ENCODE measurements at places on chromosomes 5 and 9.

GRCh38 chr5:33800241-33800950 lies 91.4 kb downstream of the ADAMTS12 start:
- no peak for DNase-seq

DNA sequence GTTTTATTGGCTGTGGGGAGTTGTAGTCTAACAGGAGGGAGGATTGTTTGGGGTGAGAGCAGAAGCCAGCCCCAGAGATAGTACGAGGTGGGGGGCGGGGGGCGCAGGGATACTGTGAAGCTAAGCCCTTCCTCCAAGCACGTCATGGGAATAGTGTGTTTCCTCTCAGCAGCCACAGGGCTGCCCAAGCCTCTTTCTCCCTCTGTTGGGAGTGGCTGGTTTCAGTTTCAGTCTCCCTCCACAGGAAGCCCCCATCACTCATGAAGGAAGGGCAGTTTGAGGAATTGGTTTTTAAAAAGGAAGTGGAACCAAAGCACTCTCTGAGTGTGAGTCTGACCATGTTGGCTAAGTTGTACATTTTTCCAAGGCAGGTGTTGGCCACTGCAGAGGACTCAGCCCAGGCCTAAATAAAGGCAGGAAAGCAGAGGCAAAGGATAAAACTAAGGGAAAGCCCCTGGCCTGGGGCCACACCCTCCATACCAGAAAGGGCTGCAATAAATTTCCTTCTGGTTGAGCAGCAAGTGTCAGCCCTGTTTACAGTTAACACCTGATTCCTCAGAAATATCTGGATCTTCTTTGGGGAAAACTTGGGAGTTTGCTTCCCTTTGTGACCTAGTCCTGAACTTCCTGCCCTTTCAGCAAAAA lies 3.2 kb downstream of the RAB24 start:
- DNase-seq: peak; percentile 28

- no peak for DNase-seq
Observed at GRCh38 chr5:151280443-151280842, 23.1 kb downstream of the SLC36A3 start.

DNA sequence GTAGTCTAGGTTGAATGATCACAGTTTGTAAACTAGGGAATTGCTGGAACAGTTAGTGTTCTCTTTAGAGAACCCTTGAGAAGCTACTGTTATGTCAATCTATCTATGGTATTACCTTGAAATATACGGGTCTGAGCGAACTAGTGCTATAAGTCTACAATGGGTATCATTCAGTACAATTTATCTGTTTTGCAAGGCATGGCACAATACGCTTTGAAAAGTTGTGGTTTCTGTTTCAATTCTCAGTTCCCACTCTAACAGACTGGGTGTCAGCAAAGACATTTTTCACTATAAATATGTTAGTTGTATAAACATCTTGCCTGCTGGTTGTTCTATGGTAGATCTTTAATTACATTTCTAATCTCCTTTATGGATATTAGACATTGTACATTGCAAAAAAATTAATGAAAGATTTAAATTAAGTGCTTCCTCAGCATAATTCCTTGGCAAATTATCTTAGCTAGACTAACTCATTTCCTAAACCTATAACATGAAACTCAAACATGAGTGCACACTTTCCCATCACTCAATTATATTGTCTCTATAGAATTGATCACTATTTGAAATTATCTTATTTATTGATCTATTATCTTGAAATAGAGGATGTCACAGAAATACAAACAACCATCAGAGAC lies 24.9 kb upstream of the SLCO6A1 start:
- DNase-seq: no peak

- no peak for DNase-seq
Observed at GRCh38 chr9:113364951-113365350, 11.8 kb downstream of the HDHD3 start.

DNA sequence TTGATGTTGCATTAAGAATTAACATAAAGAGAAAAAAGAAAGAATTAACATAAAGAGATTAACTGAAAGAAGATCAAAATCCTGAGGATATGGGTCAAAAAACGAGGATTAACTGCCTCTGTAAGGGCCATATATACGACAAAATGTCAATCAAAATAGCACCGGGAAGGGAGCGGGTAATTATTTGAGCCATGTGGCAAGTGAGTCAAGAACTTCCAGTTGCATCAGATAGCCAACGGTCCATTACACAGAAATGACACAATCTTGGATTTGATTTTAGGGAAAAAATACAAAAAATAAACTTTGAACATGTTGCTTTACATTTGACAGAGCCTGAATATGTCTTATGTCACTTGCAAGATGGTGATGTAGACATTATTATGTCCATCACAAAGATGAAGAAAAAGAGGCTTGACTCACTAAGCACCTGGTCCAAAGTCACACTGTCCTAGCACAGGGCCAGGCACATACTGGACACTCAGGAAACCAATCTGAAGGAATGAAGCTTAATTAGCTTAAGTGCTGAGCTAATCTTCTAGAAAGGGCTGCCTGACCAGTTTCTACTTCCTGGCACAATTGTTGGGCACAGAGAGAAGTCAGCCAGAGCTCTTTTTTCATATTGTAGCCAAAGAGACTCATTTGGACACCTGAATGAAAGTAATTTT lies 273.2 kb upstream of the PAPPA start:
- no peak for DNase-seq

DNA sequence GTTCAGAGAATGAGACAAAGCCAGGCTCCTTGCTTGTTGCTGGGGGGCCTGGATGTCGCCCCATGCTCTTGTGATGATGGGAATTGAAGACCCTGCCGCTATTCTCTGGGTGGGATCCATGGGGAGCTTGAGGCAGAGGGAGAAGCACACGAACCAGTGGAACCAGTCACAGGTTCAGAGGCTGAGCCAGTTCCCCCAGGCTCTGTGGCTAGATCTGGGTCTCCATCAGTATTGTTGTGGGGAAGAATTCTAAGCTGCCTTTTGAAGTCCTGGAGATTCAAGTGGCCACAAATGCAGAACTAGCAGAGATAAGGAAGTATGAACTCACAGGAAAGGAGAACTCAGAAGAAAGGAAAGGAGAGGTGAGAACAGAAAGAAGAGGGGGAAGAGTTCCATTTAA lies 219.4 kb downstream of the MSX2 start:
- DNase-seq: no peak

- DNase-seq: no peak
Observed at GRCh38 chr5:160036243-160036642, 27.3 kb downstream of the TTC1 start.

GRCh38 chr5:179766021-179766725 lies 27.6 kb upstream of the LTC4S start:
- no peak for DNase-seq

GRCh38 chr9:127629468-127630081 lies 17.5 kb downstream of the STXBP1 start:
- DNase-seq: no peak

DNA sequence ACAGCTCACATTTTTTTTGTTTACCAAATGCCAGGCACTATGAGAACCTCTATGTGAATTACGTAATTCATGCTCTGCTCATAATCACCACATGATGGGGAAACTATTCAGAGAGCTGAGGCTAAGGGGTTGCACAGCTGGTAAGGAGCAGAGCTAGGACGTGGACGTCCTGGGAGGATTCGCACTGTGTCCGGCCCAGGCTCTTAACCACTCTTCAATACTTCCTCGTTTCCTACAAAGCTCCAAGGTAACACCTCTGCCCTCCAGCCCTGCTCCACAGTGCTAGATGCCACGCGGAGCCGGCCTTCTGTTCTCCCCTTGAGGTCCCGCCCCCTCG lies 8.7 kb downstream of the PHF19 start:
- peak; percentile 34 for DNase-seq

DNA sequence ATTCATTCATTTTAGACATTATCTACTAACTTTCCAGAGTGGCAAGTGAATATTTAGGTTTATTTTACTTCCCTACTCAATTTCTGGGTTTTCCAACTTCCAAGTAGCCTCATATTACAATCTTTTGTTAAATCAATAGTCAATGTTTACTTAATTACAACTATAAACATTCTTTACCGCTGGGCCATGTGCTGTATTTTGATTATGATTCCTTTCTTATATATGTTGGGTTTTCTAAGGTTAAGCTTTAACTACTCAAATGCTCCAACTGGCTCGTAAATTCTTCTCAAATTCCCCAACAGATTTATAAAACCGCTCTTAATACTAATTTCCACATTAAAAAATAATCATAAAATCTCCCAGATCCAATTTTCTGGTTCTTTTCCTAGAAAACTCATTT lies 110.1 kb upstream of the ABCA1 start:
- DNase-seq: no peak

GRCh38 chr5:139812836-139813805 lies 17.5 kb downstream of the PSD2 start:
- no peak for DNase-seq

Measured in fibroblast of skin of left quadriceps (primary cell).